ENCODE measurements at places on chromosomes 6 and 20. TPM values are rescaled to one million over a fixed set of nuclear protein-coding genes. Genes with fewer than 3 reads are reported as not detected.

RBM24 gene
- total RNA-seq = 7.7 TPM

GCNT2 gene
- total RNA-seq = 4.8 TPM

MUCL3 gene
- not detected for total RNA-seq

CLVS2 gene
- 62.5 TPM for total RNA-seq

TAF8 gene
- total RNA-seq = 24.2 TPM

DZANK1 gene
- 10.2 TPM for total RNA-seq

THBD gene
- total RNA-seq = 1.0 TPM

RAET1L gene
- not detected for total RNA-seq

HEY2 gene
- 9.2 TPM for total RNA-seq

ULBP1 gene
- total RNA-seq = 0.59 TPM

THBS2 gene
- total RNA-seq = 26.2 TPM

MOG gene
- 59.4 TPM for total RNA-seq

CSE1L gene
- 50.5 TPM for total RNA-seq

PNLDC1 gene
- 5.3 TPM for total RNA-seq

MYLK2 gene
- 0.53 TPM for total RNA-seq

NAPB gene
- total RNA-seq = 321 TPM

ATP9A gene
- 181 TPM for total RNA-seq

MROH8 gene
- 13.5 TPM for total RNA-seq

TP53TG5 gene
- total RNA-seq = 19.3 TPM

ADAT2 gene
- 4.3 TPM for total RNA-seq

HLA-DOB gene
- 1.0 TPM for total RNA-seq

RIPOR3 gene
- total RNA-seq = 3.6 TPM

SERPINB1 gene
- 9.8 TPM for total RNA-seq

RAE1 gene
- 23.7 TPM for total RNA-seq

SRC gene
- 29.0 TPM for total RNA-seq

SLC22A16 gene
- total RNA-seq = 0.94 TPM

SPATS1 gene
- 0.57 TPM for total RNA-seq

SLC2A4RG gene
- total RNA-seq = 50.0 TPM

APOBEC2 gene
- total RNA-seq = not detected

C20orf204 gene
- 5.6 TPM for total RNA-seq

PHF20 gene
- total RNA-seq = 73.1 TPM

FANCE gene
- 2.4 TPM for total RNA-seq
